Kidney epithelial cell (primary cell): ENCODE measurements at places on chromosomes 7 and 10.

GRCh38 chr10:91077549-91078071, 142.9 kb upstream of the PCGF5 start:
- DNase-seq: no peak

DNA sequence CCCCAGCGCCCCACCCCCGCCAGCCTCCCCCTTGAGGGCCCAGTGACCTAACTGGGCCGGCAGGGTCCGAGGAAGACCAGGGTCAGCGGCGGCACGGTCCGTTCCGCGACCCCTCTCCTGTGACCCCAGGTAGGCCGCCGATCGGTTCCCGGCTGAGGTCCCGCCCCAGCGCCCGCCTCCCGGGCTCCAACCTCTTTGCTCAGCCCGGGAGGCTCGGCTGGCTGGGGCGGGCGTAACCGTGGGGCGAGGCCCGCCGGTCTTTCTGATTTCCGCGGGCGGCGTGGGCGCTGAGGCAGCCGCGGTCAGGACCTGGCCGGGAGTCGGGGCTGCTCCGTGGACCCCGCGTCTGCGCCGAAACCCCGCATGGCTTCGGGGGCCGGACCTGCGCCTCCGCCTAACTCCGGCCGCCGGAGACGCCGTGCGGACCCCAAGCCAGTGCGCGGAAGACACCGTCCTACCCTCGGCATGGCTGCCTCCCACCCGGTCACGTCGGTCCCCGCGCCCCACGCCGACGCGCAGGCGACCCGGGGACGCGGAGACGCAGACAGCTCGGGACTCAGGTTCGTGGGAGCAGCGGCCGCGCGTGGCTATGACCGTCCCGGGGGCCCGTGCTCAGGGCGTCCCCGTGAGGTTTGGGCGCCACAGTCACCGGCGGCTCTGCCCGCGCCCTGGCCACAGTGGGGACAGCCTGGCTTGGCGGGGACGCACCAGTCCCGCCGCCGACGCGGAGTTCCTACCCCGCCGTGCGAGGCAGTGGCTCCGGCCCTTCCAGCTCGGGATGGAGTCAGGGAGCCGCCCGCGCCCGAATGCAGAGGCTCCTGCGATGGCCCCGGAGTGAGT, 1.0 kb upstream of the VENTX start:
- DNase-seq: no peak

DNA sequence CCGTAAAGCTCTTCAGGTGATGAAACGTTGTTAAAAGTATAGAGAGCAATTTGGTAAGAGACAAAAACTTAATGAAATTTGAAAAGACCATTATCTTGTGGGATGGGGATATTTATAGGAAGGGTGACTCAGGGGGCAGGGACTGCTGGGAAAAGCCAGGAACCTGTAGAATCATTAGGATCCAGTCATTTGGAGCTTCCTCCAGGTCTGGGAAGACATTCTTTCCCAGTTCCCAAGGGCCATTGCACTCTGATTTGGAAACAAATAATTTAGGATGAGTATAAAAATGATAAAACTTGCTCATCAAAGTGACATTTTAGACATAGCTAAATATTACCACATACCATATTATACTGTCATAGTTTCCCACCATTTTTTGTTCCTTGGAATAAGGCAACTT, 143.9 kb downstream of the PFKFB3 start:
- no peak for DNase-seq

GRCh38 chr7:10476642-10477041, 497.0 kb upstream of the PHF14 start:
- no peak for DNase-seq

- no peak for DNase-seq
Measured at GRCh38 chr7:45153233-45153632, 4.4 kb upstream of the RAMP3 start.

GRCh38 chr7:82501346-82501745, 57.8 kb upstream of the CACNA2D1 start:
- DNase-seq: no peak

GRCh38 chr7:77783545-77783944, 14.7 kb downstream of the TMEM60 start:
- DNase-seq: no peak

DNA sequence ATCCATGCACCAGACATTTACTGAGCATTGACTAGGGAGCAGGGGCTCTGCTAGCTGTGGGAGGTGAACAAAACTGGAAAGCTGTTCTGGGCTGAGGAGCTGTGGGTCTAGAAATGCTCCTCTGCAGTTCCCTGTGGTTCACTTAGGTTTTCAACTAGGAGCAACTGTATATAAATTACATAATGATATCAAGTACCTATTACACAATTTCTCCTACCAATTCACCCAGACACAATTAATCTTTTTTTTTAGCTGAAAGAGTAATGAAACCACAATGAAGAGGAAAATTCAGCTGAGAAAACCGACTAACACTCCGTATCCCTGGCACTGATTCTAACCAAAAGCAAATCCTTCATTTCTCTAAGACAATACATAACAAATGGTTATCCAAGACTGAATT, 39.4 kb downstream of the COL28A1 start:
- DNase-seq: no peak

DNA sequence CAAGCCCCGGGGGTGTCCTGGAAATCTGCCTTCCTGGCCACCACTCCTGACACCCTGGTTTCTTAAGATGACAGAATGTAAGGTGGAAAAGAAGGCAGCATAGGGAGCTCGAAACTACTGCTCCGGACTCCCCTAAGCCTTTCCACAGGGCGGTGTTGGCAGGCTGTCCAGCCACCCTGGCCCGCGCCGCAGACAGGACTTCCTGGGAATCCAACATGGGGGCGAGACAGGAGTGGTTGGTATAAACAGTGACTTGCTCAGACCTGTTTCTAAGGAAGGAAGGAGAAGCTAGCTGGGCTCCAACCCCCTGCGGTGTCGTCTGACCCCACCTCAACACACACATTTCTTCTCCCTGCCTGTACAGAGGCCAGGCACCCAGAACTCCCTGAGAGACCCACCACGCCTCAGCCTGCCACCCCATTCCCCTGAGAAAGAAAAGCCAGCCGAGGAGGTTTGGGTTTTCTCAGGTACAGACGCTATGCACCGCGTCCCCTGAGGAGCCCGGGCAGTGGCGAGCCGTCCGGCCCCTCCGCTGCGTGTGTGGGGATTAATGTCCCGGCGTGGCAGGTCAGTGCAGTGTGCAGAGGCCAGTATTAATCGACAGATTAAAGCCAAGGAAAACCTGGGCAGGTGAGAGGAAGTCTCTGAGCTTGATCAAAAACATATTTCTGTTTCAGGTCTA, 349.6 kb upstream of the MKI67 start:
- no peak for DNase-seq

- DNase-seq: no peak
Measured at GRCh38 chr7:92303761-92304160, 58.0 kb downstream of the ANKIB1 start.

- DNase-seq: no peak
Measured at GRCh38 chr10:107451047-107451446, 286.5 kb upstream of the SORCS1 start.

DNA sequence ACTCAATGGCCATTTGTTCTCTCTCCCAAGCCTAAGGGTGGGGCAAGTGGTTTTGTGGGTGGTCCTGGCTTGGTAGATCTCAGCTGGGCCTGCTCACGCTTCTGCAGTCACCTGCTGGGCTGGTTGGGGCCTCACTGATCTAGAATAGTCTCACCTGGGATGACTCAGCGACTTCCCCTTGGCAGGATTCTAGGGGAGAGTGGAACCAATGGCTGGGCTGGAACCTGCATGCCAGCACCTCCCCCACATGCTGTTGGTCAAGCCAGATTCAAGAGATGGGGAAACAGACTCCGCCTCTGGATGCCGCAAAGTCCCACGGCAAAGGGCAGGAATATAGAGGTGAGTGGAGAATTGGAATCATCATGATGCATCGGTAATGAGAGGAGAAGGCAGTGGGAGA, 292.9 kb upstream of the NPVF start:
- no peak for DNase-seq

GRCh38 chr7:47942132-47942531, 6.1 kb downstream of the PKD1L1 start:
- DNase-seq: no peak

- no peak for DNase-seq
Measured at GRCh38 chr7:153404781-153405279, 645.3 kb downstream of the ACTR3B start.

DNA sequence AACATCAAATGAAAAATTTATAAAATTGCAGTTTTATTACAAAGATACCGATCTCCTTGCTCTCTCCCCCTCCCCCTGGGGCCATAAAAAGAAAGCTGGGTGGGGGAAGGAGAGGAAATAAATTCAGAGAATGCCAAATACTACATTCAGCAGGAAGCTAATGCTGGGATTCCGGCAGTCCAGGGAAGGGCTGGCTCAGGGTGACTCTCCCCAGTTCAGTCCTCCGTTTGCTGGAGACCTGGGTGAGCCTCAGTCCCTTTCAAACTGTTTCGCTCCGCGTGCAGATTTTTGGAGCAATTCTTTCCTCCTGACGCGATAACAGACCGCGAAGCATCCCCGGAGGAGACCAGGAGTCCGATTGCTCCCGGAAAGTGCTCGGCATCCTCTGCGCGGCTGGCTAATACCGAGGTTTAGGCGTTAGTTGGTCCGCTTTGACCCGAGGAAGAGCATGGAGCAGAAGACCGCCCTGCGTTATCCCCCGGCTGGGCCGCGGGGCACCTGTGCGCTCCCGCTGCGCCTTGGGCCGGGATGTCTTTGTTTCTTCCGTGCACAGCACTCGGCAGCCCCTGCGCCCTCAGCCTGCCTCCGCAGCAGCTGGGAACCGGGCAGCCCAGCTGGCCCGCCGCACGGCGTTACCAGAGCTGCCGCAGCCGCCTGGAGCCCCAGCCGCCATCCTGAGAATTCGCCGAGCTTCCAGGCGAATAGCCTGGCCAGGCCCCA, 3.9 kb upstream of the HOXA2 start:
- DNase-seq: no peak

GRCh38 chr7:26199301-26200037, 1.1 kb downstream of the HNRNPA2B1 start:
- DNase-seq: no peak

DNA sequence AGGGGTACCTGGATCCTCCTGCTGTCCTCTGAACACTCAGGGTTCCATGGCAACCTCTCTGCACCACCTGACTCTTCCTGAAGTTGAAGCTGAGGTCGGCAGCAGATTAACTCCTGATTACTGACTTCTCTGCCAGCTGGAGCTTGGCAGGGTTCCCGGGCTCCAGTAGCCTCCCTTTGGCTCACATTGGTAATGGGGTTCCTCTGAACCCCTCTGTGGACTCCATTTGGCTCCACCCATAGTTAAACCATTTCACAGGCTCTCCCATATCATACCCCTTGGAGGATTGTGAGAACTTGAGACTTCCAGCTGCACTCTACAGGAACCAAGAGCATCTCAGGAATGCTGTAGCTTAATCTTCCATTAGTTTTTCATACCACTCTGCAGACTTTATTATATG, 292.5 kb downstream of the HDAC9 start:
- DNase-seq: no peak

DNA sequence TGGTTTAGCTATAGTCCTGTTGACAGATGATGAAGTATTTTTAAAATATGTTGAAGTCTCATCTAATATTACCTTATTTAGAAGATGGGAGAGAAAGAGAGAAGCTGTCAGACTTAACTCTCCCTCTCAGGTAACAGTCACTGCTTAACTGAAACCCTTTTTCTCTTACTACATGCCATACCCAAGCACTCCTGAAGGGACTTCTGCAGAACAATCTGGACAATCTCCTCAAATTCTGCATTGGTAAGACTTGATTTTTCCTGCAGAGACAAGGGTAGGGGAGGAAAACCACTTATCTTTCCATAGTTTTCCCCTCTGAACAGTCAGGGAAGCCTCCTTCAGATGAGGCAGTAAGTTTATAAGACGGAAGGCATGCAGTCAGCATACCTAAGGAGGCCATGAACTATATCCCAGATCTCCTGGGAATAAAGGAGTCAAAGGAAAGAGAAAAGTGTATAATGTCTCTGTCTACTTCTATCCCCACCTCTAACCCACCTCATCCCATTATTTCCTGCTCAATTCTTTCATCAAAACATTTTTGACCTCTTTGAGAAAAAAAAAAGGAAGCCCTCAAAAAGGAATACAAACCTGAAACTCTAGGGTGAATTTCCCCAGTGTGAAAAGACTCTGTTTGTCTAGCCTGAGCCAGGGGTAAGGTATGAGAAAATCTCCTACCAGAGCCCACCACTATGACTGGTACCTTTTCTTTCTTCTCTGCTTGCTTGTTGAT, 9.4 kb downstream of the ZCWPW1 start:
- DNase-seq: no peak

- no peak for DNase-seq
Measured at GRCh38 chr10:3404381-3404780, 231.8 kb upstream of the PITRM1 start.

GRCh38 chr7:24480501-24480900, 92.8 kb upstream of the PALS2 start:
- no peak for DNase-seq

- DNase-seq: no peak
Measured at GRCh38 chr10:13758756-13759155, 172.0 kb downstream of the PRPF18 start.

DNA sequence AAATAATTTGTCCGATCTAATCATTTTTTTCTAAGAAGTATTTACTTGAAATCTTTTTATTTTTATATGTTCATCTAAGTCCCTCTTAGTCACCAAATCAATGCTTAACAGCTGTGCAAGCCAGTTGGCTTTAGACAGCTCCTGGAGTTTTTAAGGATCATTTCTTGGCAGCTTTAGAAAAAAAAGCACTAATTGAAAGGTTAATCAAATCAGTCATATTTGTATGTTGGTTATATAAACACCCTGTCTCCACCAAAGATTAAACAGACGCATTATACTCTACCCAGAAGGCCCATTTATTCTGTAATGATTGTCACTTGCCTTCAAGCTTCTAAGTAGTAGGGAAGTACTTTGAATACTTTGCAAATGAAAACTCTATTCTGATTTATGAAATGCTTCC, 60.2 kb downstream of the PAXIP1 start:
- no peak for DNase-seq

DNA sequence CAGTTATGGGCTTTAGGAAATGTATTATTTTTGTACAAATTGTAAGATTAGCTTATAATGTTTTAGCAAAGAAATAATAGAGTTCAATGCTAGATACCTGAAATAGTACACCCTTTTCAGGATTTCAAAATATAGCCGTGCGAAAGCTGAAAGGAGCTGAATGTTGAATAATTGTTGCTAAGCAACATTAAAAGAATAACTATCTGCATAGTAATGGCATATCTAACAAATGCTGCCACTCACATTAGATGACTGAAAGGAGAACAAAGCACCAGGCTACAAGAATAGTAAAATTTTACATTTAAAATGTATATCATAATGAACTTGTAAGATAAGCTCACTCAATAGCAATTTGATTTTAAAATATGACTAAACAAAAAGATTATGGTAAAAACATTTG, 82.5 kb downstream of the SDHAF3 start:
- no peak for DNase-seq
